ENCODE measurements at places on chromosomes 12 and 14. TPM values are rescaled to one million over a fixed set of nuclear protein-coding genes. Genes with fewer than 3 reads are reported as not detected.
A peak's percentile ranks its signal among the peaks of the same experiment; 100 is the strongest.

Gene GPX2
- not detected for total RNA-seq

Gene CACNA2D4
- 1.5 TPM for total RNA-seq

Gene APOLD1
- 42.3 TPM for total RNA-seq

Gene A2ML1
- 0.22 TPM for total RNA-seq

Gene PCED1B
- total RNA-seq: 1.5 TPM

Gene IL22
- not detected for total RNA-seq

Gene FAIM2
- not detected for total RNA-seq

GRCh38 chr14:101817501-101818001, 56.0 kb downstream of the PPP2R5C start:
- H3K27me3 ChIP-seq: no peaks in the 10 kb centered on the region
- no peak overlapping the region for H3K27ac ChIP-seq
- H3K4me1 ChIP-seq: peaks cover 27% of the 10 kb centered on the region
- H3K36me3 ChIP-seq: no peaks in the 10 kb centered on the region

- no peak overlapping the region for H3K4me3 ChIP-seq
- H3K27me3 ChIP-seq: no peaks in the 10 kb centered on the region
- no peaks in the 10 kb centered on the region for H3K4me1 ChIP-seq
Observed at GRCh38 chr14:80862983-80863382, 78.6 kb downstream of the CEP128 start.

DNA sequence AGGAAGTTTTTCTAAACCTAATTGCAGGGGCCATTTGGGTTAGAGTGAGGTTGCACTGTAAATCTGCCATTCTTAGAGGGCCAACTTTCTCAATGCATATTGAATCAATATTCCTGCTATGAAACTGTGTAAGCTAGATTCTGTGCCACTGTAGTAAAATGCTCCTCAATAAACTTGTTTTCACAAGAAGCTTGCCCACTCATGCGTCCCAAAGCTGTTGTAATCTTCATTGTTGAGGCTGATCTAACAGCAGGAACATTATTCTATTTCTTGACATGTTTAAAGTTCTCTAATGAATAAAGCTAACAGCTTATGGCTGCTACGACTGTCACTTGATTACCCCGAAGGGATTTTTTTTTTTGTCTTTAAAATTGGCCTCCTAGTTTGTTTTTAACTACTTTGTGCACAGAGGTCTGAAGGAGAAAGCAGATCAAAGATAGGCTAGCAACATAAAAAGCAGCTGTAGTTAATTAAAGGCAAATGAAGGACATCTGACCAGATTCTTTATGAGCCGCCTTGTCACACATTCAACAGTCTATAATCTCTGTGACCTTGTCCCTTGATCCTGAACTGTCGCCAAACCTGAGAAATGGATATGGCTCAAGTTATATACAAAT, 243.7 kb downstream of the PAX9 start:
- H3K27ac ChIP-seq: no peak overlapping the region
- H3K4me3 ChIP-seq: no peak overlapping the region
- peak; percentile 1 for DNase-seq
- no peaks in the 10 kb centered on the region for H3K27me3 ChIP-seq
- no peaks in the 10 kb centered on the region for H3K36me3 ChIP-seq

DNA sequence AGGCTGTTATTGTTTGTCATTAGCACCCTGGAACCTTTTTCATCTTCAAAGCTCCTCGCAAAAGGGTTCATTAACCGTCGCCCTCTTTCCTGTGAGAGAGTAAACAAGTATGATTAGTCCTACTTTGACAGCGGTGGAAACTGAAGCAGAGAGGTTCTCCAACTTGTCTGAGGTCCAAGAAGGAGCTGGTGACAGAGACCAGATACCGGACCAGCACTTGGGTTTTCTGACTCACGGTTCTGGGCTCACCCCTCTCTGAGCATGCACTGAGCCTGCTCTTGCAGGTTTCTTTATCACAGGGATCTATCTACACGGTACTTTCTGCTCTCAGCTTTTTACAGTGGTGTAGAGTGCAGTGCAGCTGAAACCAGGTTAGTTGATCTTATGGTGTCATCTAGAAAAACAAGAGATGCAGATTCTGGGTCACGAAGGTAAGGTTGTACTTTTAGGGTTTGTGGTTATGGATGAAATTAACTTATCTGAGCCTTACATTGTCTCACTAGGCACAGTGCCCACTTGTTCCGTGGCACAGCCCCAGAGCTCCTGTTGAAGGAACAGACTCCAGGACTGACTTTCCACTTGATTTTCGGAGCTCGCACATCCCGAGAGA, 62.1 kb downstream of the PPP2R5C start:
- no peak overlapping the region for H3K27ac ChIP-seq
- H3K36me3 ChIP-seq: no peaks in the 10 kb centered on the region
- H3K4me3 ChIP-seq: no peak overlapping the region
- H3K4me1 ChIP-seq: peaks cover 5% of the 10 kb centered on the region

GRCh38 chr12:30794591-30795409, 40.0 kb upstream of the CAPRIN2 start:
- H3K4me1 ChIP-seq: peaks cover 15% of the 10 kb centered on the region
- DNase-seq: no peak
- no peak overlapping the region for H3K4me3 ChIP-seq
- H3K27me3 ChIP-seq: no peaks in the 10 kb centered on the region

GRCh38 chr12:94872971-94873733, 130.3 kb downstream of the NDUFA12 start:
- DNase-seq: peak; percentile 66
- peak overlapping the region; percentile 22 for H3K27ac ChIP-seq
- H3K4me1 ChIP-seq: peaks cover 35% of the 10 kb centered on the region
- H3K27me3 ChIP-seq: no peaks in the 10 kb centered on the region
- H3K4me3 ChIP-seq: peak overlapping the region; percentile 41
- H3K36me3 ChIP-seq: no peaks in the 10 kb centered on the region

DNA sequence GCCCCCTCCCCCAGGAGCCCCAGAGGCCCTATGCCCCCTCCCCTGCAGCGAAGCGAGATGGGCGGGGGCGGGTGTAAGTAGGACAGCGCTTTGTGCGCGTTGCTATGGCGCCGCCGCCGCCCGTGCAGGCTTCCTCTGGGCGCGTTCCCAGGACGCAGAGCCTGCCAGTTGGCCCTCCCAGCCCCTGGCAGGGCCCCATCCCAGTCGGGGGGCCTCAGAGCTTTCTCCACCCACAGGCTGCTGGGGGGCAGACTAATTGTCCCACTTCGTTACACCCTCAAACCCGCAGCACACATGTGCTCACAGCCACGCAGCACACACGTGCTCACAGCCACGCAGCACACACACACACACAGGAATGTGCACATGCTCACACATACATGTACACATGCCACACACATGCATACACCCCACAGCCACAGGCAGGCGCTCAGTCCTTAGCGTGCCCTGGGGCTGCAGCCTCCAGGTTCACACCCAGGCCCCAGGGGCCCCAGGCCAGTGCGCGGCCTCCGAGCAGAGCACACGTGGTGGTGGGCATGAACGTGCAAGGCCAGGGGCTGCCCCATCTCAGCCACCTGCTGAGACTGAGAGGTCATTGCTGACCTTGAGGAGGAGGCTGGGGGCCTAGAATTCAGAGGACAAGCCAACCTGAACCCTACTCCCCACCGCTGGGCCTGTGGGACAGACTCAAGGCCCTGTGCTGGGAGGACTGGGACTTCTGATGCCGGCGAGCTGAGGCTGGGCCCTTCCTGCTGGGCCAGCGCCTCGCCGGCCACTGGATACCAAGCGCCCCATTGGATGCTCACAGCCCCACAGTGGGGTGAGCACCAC, 15.6 kb downstream of the TRMT61A start:
- DNase-seq: no peak
- peaks cover 41% of the 10 kb centered on the region for H3K4me1 ChIP-seq

DNA sequence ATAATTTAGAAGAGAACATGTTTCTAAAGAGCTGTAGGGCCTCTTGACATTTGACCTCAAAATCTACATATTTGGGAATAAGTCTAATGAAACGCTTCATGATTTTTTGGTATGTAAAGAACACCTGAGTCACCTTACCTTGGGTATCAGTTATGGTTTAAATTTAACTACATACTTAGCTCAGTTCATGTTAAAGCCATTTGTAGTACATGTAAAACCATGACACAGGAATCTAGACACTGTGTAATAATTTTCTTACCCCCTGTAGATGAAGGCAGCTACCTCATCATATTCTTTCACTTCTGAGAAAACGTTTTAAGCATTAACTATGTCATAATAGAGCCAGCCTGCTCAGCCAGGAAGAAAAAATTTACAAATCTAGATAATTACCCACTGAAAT, 105.8 kb upstream of the CPNE8 start:
- no peak for DNase-seq
- peaks cover 7% of the 10 kb centered on the region for H3K4me1 ChIP-seq
- no peaks in the 10 kb centered on the region for H3K36me3 ChIP-seq
- no peak overlapping the region for H3K27ac ChIP-seq
- H3K4me3 ChIP-seq: no peak overlapping the region

GRCh38 chr12:109169686-109170085, 53.3 kb downstream of the ACACB start:
- H3K36me3 ChIP-seq: peaks cover 63% of the 10 kb centered on the region
- H3K27me3 ChIP-seq: no peaks in the 10 kb centered on the region
- no peak for DNase-seq

GRCh38 chr12:82414926-82415325, 56.6 kb downstream of the METTL25 start:
- no peaks in the 10 kb centered on the region for H3K36me3 ChIP-seq
- DNase-seq: no peak
- H3K27me3 ChIP-seq: no peaks in the 10 kb centered on the region
- no peaks in the 10 kb centered on the region for H3K4me1 ChIP-seq

- H3K27me3 ChIP-seq: no peaks in the 10 kb centered on the region
- H3K4me3 ChIP-seq: no peak overlapping the region
- no peaks in the 10 kb centered on the region for H3K4me1 ChIP-seq
- no peaks in the 10 kb centered on the region for H3K36me3 ChIP-seq
Observed at GRCh38 chr12:124233041-124233796, 61.7 kb upstream of the RFLNA start.

DNA sequence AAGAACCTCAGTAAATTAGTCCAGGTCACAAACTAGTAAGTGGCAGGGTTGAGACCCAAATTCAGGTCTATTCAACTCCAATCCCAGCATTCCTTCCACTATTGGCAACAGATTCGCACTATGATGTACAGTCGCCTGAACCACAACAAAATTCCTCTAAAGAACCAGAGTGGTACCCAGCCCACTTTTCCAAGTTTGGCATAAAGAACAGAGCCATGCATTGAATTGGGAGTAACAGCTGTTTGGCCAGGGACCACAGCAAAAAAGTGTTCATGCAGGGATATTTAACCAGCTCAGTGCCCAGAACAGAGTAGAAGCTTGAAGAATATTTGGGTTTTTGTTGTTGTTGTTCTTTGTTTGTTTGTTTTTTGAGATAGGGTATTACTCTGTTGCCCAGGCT, 9.7 kb downstream of the TC2N start:
- no peak overlapping the region for H3K27ac ChIP-seq
- H3K36me3 ChIP-seq: no peaks in the 10 kb centered on the region
- no peak for DNase-seq
- H3K4me3 ChIP-seq: no peak overlapping the region
- H3K27me3 ChIP-seq: no peaks in the 10 kb centered on the region
- no peaks in the 10 kb centered on the region for H3K4me1 ChIP-seq

DNA sequence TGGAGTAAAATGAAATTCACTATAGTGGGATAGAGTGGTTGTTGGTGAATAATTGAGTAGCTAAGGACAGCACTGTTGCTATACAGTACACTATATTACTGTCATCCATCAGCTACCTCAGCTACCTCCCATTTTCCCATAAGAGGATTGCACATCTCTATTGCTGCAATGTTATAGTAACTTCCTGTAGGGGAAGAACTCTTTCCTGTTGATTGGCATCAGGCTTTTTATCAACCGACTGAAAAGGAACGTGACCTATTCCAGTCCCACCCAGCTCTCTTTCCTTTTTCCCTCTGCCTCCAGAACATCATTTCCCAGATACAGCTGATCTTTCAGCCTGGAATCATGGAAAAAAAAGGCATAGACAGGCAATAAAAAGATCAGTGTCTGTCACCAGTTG, 117.4 kb downstream of the ADAMTS20 start:
- H3K36me3 ChIP-seq: no peaks in the 10 kb centered on the region
- no peak overlapping the region for H3K4me3 ChIP-seq
- no peak for DNase-seq
- H3K27ac ChIP-seq: no peak overlapping the region

DNA sequence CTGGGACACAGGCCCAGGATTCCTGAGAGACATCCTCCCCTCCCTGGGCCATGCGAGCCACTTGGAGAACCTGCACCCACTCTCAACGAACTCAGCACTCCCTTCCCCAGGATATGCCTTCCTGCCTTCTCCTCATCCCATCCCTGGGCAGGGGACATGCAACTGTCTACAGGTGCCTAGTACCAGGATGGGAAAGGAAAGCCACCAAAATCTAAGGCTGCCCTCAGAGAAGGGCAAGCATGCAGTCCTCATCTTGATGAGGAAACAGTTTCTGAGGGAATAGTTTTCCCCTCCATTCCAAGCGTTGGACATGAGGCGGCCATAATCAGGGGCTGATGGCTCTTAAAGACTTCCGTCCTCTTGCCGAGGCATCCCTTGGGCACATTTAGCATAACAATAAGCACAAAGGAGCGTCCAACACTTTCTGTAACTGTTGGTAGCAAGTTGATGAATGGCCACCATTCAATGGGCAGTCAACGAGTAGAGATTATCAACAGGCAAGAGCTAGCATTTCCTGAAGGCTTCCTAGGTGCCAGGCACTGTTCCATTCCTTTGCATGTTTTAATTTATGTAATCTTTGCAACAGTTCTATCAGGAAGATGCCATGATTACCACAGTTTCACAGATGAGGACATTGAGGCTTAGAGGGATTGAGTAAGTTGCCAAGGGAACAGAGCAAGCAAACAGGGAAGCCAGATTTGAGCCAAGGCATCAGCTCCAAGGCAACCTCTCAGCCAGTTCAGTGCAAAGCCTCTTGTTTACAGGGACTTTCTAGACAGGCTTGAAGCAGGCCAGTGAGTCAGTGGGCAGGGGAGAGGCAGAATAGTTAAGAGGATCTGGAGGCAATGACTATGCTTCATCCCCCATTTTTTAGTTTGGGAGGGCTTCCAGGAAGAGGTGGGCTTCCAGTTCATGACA, 105.1 kb downstream of the SINHCAF start:
- H3K27me3 ChIP-seq: no peaks in the 10 kb centered on the region
- H3K4me3 ChIP-seq: no peak overlapping the region
- DNase-seq: no peak
- H3K27ac ChIP-seq: no peak overlapping the region
- H3K36me3 ChIP-seq: no peaks in the 10 kb centered on the region
- H3K4me1 ChIP-seq: peaks cover 2% of the 10 kb centered on the region

- peaks cover 7% of the 10 kb centered on the region for H3K4me1 ChIP-seq
- H3K27me3 ChIP-seq: no peaks in the 10 kb centered on the region
- no peak for DNase-seq
Observed at GRCh38 chr12:4320497-4320852, 538 bp upstream of the TIGAR start.

DNA sequence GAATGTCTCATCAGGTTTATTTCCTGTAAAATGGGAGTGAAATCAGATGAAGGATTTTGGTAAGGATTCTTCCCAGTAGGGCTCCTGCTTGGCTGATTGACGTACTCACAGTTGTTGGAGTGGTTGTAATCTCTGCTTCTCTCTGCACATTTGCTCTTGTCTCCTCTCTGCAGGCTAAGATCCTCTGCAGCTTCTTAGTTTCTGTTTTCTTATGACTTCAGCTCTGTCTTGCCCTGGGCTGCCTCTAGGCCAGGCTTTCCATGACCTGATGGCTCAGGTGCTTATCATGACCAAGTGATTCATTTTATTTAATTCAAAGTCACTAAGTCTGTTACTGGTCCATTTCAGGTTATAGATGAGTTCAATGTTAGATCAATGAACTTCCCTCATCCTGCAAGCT, 394.5 kb upstream of the DDHD1 start:
- no peak overlapping the region for H3K27ac ChIP-seq
- H3K27me3 ChIP-seq: no peaks in the 10 kb centered on the region
- H3K36me3 ChIP-seq: no peaks in the 10 kb centered on the region
- H3K4me1 ChIP-seq: peaks cover 6% of the 10 kb centered on the region
